ENCODE measurements at places on chromosomes 7 and 10.

DNA sequence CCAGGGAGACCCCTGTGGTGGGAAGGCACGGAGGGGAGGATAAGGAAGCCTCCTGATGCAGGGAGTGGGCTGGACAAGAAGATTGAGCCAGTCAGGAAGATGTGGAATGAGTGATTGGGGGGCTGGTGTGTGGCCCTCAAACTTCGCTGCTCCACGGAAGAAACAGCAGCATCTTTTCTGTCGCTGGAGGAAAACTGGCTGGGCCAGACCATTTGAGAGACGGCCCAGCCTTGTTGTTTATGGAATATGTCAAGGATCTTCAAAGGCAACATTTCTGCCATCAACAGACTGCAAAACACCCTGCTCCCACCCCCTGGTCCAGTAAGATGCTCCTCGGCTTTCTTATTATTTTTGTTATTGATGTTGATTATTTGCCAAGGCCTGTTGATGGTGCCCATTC is 29.4 kb downstream of the PALD1 start:
- no peak for ATAC-seq

- no peak for ATAC-seq
Measured at GRCh38 chr10:88318803-88319202, 264.3 kb downstream of the RNLS start.

GRCh38 chr7:98202367-98203195 is 8.7 kb upstream of the BHLHA15 start:
- peak; percentile 90 for ATAC-seq

- no peak for ATAC-seq
Measured at GRCh38 chr10:43124094-43124521, 14.1 kb upstream of the CSGALNACT2 start.

All from activated CD4-positive, CD25-positive, alpha-beta regulatory T cell treated with anti-CD3 and anti-CD28 coated beads, Interleukin-2, amount 50 U/mL, for 24 hours (primary cell).